ENCODE measurements at places on chromosomes 1 and 21. TPM values are rescaled to one million over a fixed set of nuclear protein-coding genes. Genes with fewer than 3 reads are reported as not detected.

LENEP gene
- not detected for polyA plus RNA-seq

EXTL1 gene
- 0.58 TPM for polyA plus RNA-seq

LHX8 gene
- polyA plus RNA-seq: 0.46 TPM

LRRIQ3 gene
- 0.23 TPM for polyA plus RNA-seq

DMRTA2 gene
- not detected for polyA plus RNA-seq

DNA sequence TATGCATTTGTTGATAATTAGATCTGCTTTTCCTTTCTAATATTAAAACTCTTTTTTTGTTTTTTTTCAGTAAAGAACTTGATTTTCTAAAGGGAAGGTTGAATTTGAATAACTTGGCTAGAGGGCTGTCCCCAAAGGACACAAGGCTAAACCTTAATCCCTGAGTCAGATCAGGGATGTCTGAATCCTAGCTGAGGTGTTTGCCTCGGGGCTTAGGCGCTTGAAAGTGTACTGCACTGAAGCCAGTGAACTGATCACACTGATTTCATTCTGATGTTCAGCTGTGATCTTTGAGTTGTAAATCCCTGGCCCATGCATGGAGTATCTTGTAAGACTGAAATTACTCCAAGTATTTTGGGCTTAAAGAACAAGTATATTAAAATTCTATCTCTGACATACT lies 42.8 kb downstream of the MTR start:
- no peak for DNase-seq

GRCh38 chr1:8031176-8031785 lies 5.2 kb upstream of the ERRFI1 start:
- DNase-seq: no peak

DNA sequence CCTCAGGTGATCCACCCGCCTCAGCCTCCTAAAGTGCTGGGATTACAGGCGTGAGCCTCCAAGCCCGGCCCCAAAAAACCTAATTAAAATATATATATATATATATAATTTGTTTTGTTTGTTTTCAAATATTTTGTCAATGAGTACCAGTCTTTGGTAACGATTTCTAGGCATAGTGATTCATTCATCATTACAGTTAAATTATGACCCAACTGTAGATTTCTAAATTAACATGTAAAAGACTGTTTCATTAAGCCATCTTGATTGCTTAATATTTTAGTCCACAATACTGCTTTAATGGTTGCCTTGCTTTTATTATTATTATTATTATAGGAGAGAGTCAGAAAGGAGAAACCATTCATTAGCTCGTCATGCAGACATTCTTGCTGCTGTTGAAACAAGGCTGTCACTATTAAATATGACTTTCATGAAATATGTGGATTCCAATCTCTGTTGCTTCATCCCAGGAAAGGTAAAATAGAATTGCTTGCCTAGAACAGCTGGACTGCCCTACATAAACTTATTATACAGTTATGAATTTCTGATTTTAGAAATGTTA lies 19.9 kb downstream of the FBXO28 start:
- DNase-seq: no peak

GRCh38 chr1:7702365-7702764 lies 68.7 kb upstream of the VAMP3 start:
- DNase-seq: no peak

DNA sequence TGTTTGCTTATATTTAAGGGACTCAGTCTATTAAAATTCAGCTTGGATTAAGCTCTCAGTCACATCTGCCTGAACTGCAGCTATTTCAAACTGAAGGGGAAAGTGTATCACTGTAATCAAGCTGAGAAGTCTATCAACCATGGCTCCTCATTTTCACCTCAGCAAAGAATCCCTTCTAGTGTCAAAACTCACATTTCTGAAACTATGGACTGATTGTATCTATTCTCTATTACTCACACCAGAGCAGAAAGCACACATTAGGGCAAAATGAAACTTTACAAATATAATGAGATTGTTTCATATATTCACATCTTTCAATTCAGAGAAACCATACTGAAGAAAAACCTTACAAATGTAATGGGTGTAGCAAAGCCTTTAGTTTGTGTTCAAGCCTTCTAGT lies 14.6 kb upstream of the C1orf146 start:
- DNase-seq: no peak

DNA sequence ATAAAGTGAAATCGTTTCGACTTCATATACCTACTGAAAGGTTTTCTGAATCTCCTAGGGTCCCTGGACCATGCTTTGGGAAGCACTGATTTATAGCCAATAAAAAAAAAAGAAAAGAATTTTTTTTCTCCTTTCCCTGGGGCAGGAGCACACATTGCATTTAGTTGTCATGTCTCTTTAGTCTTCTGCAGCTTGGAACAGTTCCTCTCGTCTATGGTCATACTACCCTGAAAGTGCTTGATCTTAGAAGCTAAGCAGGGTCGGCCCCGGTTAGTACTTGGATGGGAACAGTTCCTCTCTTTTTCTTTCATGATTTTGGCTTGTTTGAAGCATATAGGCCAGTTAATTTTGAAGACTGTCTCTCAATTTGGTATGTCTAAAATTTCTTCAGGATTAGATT lies 3.7 kb upstream of the SERPINC1 start:
- no peak for DNase-seq

GRCh38 chr21:32352526-32352925 lies 40.3 kb downstream of the URB1 start:
- DNase-seq: no peak

DNA sequence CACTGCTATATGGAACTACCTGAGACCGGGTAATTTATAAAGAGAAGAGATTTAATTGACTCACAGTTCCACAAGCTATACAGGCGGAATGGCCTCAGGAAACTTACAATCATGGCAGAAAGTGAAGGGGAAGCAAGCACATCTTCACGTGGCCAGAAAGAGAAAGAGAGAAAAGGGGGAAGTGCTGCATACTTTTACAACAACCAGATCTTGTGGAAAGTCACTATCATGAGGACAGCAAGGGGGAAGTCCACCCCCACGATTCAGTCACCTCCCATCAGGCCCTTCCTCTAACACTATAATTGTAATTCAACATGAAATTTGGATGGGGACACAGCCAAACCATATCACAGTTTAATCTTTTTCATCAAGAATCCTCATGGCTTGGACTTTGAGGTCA lies 339.2 kb upstream of the AJAP1 start:
- no peak for DNase-seq

- peak; percentile 73 for DNase-seq
These were observed 74.6 kb downstream of the USP24 start for GRCh38 chr1:55140546-55140983.

- DNase-seq: no peak
These were observed 46.9 kb downstream of the CR1L start for GRCh38 chr1:207691841-207692240.

DNA sequence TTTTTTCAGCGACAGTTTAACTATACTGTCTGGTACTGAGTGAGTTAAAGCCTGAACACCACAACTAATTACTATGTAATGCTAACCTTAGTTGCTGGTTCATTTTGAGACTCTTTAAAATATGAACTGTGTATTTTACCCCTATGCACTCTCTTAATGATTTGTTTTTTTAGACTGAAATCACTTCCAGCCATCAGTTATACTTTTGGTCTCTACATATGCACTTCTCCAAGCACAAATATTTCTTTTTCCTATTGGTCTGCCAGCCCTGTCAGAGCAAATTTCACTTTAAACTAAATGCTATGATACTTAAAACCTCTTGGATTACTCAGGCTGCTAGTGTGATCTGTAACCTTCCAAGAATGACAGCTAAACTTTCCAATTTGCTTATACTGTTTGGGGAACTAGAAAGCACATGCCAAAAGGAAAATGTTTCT lies 38.1 kb upstream of the SCYL3 start:
- no peak for DNase-seq

DNA sequence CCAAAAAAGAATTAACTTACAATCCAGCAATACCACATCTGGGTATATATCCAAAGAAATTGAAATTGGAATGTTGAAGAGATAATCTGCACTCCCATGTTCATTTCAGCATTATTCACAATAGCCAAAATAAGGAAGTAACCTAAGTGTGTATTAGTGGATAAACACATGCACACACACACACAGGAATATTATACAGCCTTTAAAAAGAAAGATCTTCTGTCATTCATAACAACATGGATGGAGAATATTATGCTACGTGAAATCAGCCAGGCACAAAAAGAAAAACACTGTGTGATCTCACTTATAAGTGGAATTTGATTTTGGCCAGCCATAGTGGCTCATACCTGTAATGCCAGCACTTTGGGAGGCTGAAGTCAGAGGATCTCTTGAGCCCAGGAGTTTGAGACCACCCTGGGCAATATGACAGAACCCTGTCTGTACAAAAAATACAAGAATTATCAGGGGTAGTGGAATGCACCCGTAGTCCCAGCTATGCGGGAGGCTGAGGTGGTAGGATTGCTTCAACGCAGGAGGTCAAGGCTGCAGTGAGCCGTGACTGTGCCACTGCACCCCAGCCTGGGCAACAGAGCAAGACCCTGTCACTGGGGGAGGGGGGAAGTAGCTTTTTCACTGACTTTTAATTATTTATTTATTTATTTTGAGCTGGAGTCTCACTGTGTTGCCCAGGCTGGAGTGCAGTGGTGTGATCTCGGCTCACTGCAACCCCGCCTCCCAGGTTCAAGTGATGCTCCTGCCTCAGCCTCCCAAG lies 9.3 kb upstream of the EIF2B3 start:
- no peak for DNase-seq

- DNase-seq: no peak
These were observed 510.0 kb downstream of the USP25 start for GRCh38 chr21:16239659-16240265.

GRCh38 chr21:45555557-45556301 lies 13.5 kb upstream of the SLC19A1 start:
- DNase-seq: peak; percentile 62

Measured in urinary bladder (tissue), 4 donors.